T-helper 1 cell (primary cell): ENCODE measurements at places on chromosomes 1 and 21.

GRCh38 chr1:151847867-151848596, 5.5 kb downstream of the THEM5 start:
- no peak for DNase-seq

- DNase-seq = no peak
Observed at GRCh38 chr1:66359815-66360214, 174.1 kb upstream of the SGIP1 start.

GRCh38 chr1:110565565-110565964, 40.6 kb downstream of the KCNA2 start:
- no peak for DNase-seq

DNA sequence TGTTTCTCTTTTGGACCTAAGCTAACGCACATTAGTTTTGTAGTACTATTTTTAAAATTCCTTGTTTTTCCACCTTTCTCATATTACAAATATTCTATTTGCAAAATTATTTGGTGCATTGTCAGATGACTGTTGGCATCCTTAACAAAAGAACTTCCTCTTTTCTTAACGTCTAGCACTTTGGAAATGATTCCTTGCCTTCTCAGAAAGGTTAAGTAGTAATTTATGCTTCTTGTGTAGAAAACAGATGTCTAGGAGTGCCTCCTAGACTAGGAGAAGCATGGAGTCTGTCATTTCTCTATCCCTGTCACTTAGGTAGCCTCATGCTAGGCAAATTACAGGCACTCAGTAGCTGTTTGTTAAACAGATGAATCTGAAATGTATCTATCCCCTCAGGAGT, 64.4 kb downstream of the HSPA13 start:
- no peak for DNase-seq

GRCh38 chr1:46005594-46005993, 126.8 kb downstream of the PIK3R3 start:
- no peak for DNase-seq

DNA sequence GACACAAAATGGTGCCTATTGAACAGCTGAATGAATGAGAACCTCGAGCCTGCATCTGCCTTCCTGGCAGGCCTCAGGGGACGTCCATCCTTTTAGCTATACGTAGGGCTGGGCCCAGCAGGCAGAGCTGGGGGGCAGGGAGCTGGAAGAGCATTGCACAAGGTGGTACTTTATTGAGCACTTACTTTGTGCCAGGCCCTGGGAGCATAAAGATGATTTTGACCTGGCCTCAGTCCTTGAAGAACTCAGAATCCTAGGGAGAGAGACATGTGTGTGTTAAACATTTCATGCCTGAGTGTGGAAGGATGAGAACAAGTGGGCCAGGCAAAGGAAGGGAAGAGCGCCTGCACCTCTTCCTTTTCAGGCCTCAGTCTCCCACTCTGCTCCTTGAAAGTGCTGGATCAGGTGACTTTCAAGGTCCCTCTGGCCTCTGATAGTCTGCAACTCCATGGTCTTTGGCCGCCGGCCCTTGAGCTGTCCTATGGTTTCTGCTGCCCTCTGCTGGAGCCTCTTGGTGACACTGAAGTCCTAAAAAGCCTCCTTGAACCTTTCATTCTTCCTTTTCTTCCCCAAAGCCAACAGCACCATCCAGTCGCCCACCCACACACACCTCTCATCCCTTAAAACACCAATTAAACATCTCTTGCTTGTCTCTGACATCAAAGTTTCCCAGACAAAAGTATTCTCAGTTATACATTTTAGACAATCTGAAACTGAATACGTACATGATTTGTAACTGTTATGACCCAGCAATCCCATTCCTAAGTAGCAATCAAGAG, 3.5 kb upstream of the PEAR1 start:
- DNase-seq = no peak

GRCh38 chr1:16009678-16010077, 5.6 kb downstream of the SRARP start:
- DNase-seq = no peak

- peak; percentile 47 for DNase-seq
Observed at GRCh38 chr1:155976062-155976912, 2.1 kb downstream of the ARHGEF2 start.

DNA sequence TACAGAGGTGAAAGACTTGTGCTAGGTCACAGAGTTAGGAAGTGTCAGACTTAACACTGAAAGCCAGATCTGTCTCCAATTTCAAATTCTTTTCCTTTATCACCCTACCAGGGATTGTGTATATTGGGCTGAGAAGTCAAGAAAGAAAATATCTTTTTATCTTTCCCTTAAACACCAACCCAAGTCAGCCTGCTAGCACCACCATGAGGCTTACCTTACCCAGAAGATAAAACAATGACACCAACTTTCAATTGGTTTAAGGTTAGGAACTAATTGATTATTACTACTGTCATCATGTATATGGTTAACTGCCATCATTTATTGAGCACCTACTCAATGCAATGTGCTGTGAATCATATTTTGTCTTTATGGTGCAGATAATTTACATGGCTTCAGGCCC, 178.9 kb upstream of the FOXD3 start:
- DNase-seq = no peak

DNA sequence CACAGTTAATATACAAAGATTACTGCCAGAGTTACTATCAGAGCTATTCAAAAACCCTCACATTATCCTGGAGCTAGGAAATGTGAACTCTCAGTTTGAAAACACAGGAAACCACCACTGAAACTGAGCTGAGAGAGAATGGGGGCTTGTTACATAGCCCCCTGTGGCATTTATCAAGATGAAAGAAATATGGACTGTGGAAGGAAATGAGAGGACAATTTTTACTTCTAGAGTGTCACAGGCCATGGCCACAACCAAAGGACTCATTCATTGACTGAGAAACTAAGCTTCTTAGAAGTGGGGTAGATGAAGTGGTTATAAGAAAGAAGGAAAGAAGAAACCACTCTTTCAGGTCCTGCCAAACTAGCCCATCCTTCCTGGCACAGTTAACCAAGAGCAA, 25.3 kb downstream of the DSTYK start:
- DNase-seq = no peak

DNA sequence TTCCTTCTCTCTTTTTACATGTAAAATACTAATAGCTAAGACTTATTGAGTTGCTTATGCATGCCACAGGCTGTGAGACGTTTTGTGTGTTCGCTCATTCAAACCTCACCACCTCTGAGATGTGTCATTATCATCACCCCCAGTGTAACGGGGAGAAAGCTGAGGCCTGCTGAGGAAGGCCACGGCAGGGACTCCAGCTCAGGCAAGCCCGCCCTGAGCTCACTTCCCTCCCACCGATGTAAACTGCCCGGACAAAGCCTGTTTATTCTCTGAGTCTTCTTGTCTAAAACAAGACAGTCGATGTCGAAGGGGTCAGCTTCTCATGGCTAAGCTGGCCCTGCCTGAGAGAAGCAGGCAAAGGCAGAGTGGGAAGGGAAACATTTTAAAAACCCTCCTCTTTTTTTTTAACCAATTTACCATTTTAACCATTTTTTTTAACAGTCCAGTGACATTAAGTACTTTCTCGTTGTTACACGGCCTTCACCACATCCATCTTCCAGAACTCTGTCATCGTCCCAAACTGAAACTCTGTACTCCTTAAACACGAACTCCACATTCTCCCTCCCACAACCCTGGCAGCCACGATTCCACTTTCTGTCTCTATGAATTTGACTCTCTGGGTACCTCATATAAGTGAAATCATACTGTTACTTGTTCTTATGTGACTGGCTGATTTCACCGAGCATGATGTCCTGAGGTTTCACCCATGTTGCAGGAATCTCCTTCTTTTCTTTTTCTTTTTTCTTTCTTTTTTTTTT, 204.8 kb upstream of the GALNT2 start:
- no peak for DNase-seq

DNA sequence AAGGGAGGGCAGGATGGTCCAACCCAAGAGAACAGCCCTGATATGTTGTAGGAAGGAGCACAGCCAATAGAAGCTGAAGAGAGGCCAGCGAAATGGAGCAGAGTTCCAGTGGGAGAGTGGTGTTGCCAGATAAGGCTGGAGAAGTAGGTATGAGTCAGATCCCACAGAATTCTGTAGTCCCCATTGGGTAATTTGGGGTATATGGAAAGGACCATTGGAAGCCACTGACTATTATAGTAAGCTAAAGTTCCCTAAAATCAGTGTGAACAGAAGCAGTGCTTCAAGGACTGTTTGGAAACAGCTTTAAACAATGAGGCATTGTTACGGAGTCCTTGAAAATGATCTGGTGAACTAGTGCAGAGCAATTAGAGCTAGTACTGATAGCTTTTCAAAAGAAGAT, 63.0 kb downstream of the DISP1 start:
- no peak for DNase-seq

DNA sequence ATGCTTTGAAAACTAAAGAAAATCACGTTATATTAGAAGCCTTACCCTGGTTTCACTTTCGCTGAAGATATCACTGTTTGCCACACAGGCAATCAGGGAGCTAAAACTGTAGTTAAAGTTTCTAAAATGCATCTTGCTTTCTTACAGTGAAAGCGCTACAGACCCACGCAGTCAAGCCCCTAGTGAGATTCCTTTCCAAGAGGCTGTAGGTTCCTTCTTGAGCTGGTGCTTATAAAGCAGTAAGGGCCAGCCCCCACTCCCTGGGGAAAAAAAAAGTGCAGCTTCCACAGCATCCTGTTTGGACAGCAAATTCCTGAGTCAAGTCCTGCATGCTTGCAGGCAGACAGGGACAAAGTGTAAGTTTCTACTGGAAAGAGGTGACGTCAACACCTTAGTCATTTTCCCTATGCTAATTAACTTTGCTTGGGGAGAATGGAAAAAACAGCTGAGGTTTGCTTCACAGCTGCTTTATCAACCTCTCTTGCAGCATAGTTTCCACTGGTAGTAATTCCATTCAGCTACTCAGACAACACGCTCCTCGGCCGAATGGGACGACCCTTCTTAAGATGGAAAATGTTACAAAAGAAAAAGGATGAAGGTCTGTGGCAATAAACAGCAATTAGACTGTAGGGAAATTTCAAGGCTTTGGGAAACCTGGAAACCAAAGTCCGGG, 14.7 kb upstream of the KCNE1 start:
- no peak for DNase-seq

DNA sequence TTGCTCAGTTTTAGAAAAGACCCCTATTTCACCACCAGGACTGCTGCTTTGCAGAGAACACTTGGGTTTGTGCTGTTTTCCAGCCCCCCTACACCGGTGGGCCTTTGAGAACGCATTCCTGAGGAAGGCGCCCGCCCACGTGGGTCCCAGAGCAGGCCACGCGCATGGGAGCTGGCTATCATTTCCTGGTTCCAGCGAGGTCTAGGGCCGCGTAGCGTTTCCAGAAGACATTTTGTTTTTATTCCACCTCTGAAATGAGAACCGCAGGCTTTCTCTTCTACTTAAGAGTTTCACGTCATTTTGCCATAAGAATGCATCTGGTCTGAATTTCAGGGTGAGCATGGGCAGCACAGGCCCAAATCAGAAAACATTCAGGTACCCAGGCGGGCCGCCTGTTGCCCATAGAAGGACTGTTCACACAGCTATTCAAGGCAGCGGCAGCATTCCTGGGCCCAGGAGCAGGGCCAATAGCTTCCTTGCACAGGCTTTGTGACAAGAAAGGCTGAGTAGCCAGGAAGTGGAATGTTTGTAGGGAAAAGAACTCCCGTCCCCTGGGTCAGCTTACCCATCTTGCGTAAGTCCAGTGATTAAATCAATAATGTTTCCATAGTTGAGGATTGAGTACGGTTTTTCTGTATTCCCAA, 1.4 kb upstream of the KLHL21 start:
- DNase-seq = no peak
